ENCODE measurements at places on chromosomes 6 and 20. TPM values are rescaled to one million over a fixed set of nuclear protein-coding genes. Genes with fewer than 3 reads are reported as not detected.

Gene F13A1
- 0.26 TPM for total RNA-seq

Gene MSH5
- total RNA-seq, result 38.1 TPM

Gene SRC
- 24.9 TPM for total RNA-seq

Gene RAE1
- total RNA-seq, result 34.5 TPM

Gene TMX4
- total RNA-seq, result 34.6 TPM

Gene ACTL10
- total RNA-seq, result not detected

- DNase-seq, result no peak
Observed at GRCh38 chr20:5085380-5085779, 34.4 kb downstream of the PCNA start.

DNA sequence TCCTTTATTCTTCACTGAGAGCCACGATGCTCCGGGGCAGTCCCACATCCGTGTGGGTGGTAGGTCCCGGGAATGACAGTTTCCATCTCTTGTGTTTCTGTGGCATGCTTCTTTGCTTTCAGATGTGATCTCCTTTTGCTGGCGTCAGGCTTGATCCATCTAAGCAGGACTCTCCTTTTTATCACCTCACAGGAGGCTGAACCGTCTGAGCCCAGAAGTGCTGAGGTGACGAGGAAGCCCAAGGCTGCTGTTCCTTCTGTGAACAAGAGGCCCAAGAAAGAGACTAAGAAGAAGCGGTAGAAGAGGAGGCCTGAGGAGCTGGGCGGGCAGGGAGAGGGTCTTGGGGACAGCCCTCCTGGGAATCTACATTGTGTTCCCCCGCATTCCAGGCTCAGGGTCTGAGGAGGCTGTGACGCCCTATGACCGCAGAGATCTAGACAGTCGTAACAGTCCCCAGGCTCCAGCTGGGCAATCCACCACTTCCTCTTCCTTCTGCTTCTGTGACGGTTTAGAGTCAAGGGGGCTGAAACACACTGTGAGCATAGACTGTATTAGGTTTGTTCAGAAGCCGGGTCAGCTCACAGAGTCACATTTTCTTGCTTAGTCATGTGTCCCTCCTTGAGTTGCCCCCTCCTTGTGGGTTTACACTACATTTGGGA is 26.8 kb downstream of the MANBAL start:
- DNase-seq, result no peak

- DNase-seq, result no peak
Observed at GRCh38 chr20:63106108-63106764, 99.5 kb upstream of the BHLHE23 start.

- DNase-seq, result no peak
Observed at GRCh38 chr20:46897328-46897880, 2.8 kb downstream of the EYA2 start.

- DNase-seq, result no peak
Observed at GRCh38 chr6:45423111-45423823, 45.5 kb upstream of the SUPT3H start.

DNA sequence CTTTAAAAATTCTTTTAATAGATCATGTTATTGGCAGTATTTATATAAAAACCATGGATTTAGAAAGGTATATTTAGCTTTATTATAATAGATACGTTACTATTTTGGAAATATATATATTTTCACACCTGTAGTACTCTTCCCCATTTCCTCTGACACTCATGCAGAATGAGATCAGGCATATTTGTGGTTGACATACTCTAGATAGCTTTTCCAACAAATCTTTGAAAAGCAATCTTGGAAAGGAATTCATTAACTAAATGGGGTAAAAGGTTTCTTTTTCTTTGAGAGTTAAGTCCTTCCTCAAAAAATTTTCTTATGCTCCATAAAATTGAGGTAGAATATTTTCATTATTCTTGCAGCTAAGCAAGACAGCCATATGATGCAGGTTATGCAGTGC is 14.5 kb downstream of the ASF1A start:
- DNase-seq, result no peak

DNA sequence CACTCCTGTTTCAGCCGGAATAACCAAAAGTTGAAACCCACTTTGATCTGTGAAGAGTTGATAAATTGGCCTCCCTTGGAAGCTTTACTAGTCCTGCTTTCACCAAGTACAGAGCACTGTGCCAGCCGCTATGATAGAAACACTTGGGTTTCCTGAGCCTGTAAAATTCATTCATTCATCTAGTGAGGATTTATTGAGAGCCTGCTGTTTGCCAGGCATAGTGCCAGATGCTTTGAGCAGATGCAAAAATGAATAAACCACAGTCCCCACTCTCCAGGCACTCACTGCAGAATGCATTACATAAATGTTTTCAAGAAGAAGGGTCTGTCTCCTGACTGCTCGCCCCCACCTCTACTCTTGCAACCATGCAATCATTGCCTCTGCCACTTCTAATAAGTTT is 25.3 kb upstream of the TMEM217 start:
- DNase-seq, result no peak

- no peak for DNase-seq
Observed at GRCh38 chr6:133504761-133505160, 263.6 kb downstream of the EYA4 start.

- DNase-seq, result no peak
Observed at GRCh38 chr6:5896476-5897200, 110.1 kb downstream of the NRN1 start.

GRCh38 chr20:31859266-31859997 is 10.9 kb downstream of the DUSP15 start:
- DNase-seq, result no peak

DNA sequence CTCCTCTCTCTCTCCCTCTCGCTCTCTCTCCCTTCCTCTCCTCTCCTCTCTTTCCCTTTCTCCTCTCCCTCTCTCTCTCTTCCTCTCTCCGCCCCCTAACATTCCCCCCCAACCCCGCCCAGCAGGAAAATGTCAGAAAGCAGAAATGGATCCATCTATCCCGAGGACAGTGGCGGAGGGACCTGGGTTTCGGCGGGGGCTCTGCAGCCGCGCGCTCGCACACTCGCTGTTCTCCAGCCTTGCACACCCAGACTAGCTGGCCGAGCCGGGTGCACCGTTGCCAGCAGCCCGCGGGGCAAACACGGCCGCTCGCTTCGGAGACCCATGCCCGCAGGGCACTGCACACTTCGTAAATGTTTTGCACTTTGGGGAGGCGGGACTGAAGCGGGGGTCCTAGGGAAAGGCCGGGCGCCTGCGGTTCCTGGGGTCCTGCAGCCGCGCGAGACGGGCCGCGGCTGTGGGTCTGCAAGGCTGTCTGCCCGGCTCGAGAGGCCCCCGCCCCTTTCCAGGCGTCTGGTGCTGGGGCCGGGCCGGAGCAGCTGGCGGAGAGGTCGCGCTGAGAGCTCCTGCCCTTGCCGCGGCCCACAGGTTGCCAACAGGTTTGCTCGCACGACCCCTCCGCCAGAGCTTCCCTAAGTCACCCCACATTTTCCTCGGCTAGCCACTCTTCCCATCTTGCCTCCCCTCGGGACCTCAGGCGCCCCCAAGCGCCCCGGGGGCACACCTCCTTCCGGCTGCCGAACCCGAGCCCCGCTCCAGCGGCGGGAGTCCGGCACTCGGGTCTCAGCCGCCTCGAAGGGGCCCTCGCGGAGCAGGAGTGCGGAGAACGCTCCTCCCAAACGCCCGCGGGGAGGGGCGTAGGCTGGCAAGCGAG is 818 bp upstream of the MDGA1 start:
- no peak for DNase-seq

GRCh38 chr20:59537991-59538390 is 66.3 kb upstream of the PHACTR3 start:
- no peak for DNase-seq

DNA sequence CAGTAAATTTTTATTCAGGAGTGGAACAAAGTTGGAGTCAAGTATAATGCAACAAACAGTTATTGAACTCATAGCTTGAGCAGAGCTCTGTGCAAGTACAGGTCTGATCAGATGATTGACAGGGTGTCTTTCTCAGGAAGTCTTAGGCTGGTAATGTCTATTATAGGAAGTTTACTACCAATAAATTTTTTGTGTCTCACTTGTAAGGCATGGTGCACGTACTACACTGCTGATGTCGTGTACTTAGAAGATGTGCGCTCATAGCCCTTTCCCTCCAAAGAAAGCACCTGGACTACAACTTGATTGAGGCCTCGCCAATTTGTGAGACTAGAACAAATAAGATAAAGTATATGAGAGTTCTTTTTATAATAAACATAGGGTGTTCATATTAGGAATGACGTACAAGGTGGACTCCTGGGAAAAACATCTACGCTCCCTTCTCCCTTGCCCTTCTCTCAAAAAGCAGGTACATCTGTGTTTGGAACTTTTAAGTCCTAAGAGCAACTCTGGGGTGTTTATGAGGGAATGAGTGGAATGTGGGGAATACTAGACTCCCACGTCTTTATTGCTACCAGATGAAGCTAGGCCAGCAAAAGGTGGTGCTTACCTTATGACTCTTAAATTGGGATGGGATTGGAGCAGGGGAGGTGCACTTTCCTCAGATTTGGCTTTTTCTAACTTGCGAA is 1.5 kb downstream of the NDUFAF5 start:
- DNase-seq, result no peak

DNA sequence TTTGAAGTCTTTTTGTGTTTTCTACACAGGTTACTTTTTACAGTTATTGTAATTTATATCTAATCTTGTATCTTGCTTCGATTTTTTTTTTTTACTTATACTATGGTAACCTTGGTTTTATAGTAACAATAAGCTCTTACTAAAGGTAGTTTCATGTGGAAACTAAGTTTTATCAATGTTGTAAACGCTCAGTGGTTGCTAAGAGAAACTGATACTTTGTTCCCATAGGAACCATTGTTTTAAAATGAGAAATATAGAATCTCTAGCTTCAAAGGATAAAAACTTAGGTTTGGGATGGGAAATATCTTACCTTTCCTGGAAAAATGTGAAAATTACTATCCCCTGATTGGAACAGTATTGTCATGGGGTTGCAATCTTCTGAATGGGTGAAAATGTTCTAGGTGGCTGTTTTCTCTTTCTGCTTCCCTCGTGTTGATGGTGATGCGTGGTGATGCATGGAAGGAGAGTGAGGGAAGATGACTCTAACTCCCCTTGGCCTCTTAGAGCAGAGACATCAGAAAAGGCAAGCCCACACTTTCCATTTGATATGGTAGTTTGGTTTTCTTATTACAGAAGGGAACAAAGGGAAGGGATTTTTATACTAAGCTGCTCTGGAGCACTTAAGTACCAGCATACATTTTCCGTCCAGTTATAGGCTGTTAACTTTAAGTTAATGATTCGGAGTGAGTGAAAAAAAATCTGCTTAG is 23.5 kb upstream of the BACH2 start:
- no peak for DNase-seq

DNA sequence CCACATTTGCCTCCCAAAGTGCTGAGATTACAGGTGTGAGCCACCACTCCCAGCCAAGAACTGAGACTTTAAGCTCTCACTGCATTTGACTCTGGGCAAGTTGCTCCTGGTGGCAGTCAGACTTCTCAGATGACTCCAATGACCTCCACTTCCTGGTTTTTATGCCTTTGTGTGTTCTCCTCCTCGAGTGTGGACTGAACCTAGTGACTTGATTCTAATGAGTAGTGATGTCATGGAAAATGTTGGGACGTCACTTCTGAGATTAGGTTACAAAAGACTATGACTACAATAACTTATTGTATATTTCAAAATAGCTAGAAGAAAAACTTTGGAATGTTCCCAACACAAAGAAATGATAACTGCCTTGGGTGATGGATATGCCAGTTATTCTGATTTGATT is 12.0 kb downstream of the SPINT3 start:
- DNase-seq, result no peak

DNA sequence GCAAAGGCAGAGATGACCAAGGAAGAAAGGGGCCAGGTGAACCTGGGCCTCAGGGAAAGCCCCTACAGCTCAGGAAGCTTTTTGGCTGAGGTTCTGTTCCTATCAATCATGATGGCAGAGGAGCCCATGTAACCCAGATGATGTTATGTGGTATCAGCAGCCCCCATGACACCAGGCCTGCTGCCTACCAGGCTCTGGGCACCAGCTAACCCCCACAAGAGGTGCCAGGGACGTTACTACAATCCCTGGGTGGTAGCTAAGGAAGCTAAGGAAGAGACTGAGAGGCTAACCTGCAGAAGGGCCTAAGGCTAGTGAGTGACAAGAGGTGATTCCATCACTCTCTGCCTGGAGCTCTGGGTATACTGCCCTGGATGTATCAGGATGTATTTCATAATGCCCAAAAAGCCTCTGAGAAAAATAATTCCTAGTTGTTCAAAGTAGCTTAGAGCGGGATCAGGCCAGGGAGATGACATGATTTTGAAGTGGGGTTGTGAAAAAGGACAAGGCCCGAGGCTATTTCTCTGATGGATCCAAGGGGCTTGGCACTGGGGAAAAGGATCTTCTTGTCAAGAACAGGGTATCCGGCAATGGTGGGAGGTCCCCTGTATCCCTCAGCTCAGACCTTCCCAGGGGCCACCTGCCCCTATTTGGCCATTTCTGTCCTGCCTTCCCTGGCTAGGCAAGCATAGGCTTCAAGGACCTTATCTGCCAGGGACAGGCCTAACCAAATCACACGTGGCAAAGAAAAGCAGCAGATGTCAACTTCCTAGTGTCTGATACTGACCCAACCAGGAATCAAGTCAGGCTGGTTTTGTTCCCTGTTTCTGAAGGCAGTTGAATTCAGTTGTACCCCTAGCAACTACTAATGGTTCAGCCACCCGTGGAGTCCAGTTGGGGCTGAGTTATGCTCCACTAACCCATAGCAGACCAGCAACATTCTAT is 41.3 kb downstream of the PANK2 start:
- no peak for DNase-seq

- no peak for DNase-seq
Observed at GRCh38 chr20:18922251-18922650, 108.7 kb downstream of the SCP2D1 start.

DNA sequence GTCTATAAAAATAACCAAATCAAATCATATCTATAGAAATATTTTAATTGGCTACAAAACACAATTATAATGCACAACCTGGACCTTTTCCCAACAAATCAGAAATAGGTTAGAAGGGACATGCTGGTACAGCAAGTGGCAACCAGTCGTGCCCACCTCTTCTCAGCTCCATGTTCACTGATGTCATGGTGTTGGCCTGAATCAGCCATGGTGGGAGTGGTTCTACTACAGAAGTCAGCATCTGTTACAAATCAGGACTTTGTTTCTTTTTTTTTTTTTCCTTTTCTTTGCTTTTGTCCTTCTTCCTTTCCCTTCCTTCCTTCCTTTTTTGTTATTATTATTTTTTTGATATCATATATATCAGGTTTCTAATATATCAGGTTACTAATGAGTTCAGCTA is 91.2 kb downstream of the RALGAPA2 start:
- no peak for DNase-seq

- DNase-seq, result no peak
Observed at GRCh38 chr6:164408868-164409267, 900.5 kb downstream of the C6orf118 start.
